Coronary artery (tissue), 2 donors: ENCODE measurements at places on chromosomes 5 and 9.

DNA sequence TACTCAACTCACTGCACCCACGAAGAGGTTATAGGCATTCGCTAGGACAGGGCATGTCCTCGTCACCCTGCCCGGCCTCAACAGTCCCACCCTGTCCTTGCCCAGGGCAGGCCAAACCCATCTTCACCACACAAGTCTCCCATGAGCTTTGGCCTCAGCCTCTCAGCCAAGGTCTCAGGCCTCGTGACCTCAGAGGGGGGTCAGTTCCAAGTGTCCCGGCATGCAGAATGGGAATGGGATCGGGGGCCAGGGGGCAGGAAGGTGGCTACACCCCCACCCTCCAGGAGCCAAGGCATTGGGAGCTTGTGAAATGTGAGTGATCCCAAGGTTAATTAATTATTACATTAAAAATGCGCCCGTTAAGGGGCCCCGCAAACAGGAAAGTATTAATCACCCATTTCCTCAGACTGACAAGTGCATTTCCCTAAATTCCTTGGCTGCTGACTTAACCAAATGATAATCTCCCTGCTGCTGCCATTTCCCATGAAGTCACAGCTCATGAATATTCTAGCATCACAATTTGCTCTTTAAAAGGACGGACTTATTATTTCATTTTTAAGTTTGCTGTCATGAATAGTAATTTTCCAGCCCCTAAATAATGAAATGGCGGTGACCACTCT lies 8.0 kb upstream of the UBAC1 start:
- DNase-seq: no peak

GRCh38 chr5:116640236-116640635 lies 65.6 kb upstream of the SEMA6A start:
- DNase-seq: no peak

DNA sequence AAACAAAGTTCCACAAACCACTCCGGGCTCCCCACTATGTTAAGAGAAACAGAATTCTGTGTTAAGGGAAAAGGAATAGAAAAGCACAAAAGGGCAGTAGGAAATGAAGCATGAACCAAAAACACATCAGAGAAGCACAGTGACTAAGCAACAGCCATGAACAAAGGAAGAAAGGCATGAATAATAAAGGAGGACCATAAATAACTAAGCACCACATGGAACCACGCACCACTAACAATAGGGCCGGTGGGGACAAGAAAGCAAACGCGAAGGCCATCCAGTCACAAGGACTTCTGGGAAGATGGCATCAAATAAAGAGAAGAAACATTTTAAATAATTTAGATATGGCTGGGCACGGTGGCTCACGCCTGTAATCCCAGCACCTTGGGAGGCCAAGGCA lies 18.0 kb downstream of the PRUNE2 start:
- no peak for DNase-seq

- peak; percentile 86 for DNase-seq
Measured at GRCh38 chr9:36166168-36166927, 2.8 kb upstream of the CCIN start.

DNA sequence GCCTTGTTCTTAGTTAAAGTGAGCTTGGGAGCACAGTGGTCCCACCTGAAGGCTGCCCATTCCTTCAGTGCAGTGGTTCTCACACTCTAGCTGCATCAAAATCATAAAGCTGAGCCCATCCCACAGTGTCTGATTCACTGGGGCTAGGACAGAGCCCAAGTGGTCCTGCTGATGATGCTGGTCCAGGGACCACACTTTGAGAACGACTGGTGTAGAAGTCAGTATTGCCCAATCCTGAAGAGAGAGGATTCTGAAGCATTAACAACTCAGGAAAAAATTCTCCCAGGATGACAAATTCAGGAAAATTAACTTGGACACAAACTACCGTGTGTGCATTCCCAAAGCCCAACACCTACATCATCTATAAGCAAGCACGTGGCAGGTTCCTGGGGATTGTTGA lies 176.2 kb downstream of the GABBR2 start:
- no peak for DNase-seq

DNA sequence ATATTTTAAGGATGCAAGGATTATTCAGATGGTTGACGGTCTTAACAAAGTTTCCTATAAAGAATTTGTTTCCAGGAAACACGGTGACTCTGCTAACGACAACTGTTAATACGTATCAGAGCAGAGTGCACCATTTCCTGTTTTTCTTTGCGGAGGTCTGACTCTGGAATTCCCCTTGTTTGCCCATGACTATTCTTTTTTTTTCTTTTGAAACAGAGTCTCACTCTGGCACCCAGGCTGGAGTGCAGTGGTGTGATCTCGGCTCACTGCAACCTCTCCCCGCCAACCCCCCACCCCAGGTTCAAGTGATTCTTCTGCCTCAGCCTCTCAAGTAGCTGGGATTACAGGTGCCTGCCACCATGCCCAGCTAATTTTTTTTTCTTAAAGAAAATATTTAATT lies 115.9 kb downstream of the CDC42SE2 start:
- DNase-seq: no peak
